ENCODE measurements at places on chromosomes 12 and 14. TPM values are rescaled to one million over a fixed set of nuclear protein-coding genes. Genes with fewer than 3 reads are reported as not detected.

The PTCSC3 gene
- total RNA-seq: not detected

The C12orf50 gene
- total RNA-seq: not detected

The PIWIL1 gene
- total RNA-seq: not detected

The CEP128 gene
- total RNA-seq: 18.0 TPM

The FGF6 gene
- not detected for total RNA-seq

The RND1 gene
- total RNA-seq: 2.3 TPM

The SIX1 gene
- total RNA-seq: not detected

The SLC25A21 gene
- total RNA-seq: not detected

The NFATC4 gene
- 0.78 TPM for total RNA-seq

The POTEG gene
- not detected for total RNA-seq

The DUSP6 gene
- total RNA-seq: 26.8 TPM

The UNG gene
- total RNA-seq: 106 TPM

The SYNDIG1L gene
- not detected for total RNA-seq

The B3GNT4 gene
- total RNA-seq: 0.63 TPM

The HOXC12 gene
- total RNA-seq: not detected

The SCNN1A gene
- total RNA-seq: 1.5 TPM

The RACGAP1 gene
- total RNA-seq: 89.6 TPM
